Activated naive CD4-positive, alpha-beta T cell treated with anti-CD3 and anti-CD28 coated beads for 36 hours (primary cell): ENCODE measurements at places on chromosomes 3 and 15. TPM values are rescaled to one million over a fixed set of nuclear protein-coding genes. Genes with fewer than 3 reads are reported as not detected.

- no peak for DNase-seq
Observed at GRCh38 chr3:65343736-65344135, 655.9 kb upstream of the ADAMTS9 start.

Gene SLC15A2
- total RNA-seq, result 1.5 TPM

GRCh38 chr15:61051569-61052031, 177.5 kb downstream of the RORA start:
- DNase-seq, result peak; percentile 14

GRCh38 chr3:129645286-129645685, 38.8 kb upstream of the PLXND1 start:
- no peak for DNase-seq

GRCh38 chr15:100714749-100715342, 112.5 kb downstream of the ASB7 start:
- DNase-seq, result no peak

Gene IL20RB
- total RNA-seq, result 0.48 TPM

DNA sequence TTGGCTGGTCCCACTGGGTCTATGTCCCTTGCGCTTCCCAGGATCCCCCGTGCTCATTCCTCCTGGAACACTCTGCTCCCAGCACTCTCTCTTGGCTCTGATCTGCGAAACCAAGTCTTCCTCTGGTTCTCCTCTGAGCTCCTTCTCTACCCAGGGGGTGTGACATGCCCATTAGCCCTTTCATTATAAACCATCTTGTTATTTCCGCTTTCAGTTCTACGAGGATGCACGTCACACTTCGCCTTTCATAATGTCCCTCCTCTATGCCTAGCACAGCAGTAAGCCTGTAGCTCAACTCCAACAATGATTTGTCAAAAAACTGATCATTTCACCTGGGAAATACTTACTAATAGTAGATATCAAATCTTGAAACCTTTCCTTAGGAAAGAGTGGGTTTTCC, 52.0 kb upstream of the RAD18 start:
- DNase-seq, result no peak

Gene SETMAR
- total RNA-seq, result 12.6 TPM

DNA sequence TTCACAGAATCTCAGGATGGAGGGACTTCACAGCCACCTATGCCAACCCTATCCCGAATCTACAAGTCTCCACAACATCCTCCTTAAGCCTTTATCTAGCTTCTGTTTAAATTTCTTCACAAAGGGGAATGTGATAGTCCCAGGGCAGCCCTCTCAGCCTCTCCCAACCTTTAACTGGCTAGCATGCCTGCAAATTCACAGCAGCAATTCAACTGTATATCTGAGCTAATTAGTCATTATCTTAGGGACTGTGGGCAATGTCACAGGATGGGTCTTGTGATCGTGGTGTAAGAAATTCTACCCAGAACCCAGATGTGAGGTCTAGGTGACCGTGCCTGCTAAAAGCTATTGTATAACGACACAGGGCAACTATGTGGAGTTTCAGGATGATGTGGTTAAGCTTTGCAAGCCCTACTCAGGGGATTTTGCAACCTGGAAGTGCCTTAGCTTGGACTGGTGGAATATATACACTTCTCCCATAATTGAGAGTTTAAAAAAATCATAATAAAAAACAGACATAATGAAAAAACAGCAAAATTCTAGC, 65.5 kb upstream of the FBN1 start:
- DNase-seq, result no peak

Gene CNTN4
- not detected for total RNA-seq
